AG08395 (cell line): ENCODE measurements at places on chromosomes 13 and 19.
A peak's percentile ranks its signal among the peaks of the same experiment; 100 is the strongest.

- no peak for DNase-seq
Measured at GRCh38 chr19:41967054-41967783, 8.1 kb upstream of the RABAC1 start.

DNA sequence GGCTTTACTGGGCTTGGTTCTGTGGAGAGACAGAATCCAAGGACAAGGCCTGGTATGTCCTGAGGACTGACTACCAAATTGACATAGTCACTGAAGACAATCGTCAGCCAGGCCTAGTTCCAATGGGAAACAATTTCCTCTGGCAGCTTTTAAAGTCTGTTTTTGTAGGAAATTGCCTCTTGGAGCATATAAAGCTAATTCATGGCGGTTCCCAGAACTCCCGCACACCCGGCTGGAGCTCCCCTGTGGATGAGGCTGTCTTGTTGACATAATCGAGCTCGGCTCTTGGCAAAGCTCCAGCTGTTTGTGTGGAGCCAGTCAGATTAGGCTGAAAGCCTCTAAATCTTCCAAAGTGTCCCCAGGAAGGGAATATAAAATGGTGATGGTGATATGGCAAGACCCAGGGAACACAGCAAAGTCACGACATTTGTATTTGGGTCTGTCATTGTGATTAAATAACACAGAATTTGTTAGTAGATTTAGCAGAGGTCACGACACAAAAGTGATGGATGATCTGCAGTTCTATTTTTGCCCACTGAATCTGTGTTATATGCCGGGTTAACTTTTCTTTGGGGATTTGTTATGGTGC is 395.0 kb downstream of the PCDH9 start:
- no peak for DNase-seq

GRCh38 chr19:5302396-5302795 is 38.2 kb downstream of the PTPRS start:
- DNase-seq: no peak

GRCh38 chr13:32086366-32086765 is 54.8 kb downstream of the FRY start:
- DNase-seq: peak; percentile 26

GRCh38 chr13:38951525-38952313 is 38.9 kb downstream of the STOML3 start:
- DNase-seq: no peak

- peak; percentile 68 for DNase-seq
Measured at GRCh38 chr19:10565028-10565566, 713 bp downstream of the KRI1 start.

DNA sequence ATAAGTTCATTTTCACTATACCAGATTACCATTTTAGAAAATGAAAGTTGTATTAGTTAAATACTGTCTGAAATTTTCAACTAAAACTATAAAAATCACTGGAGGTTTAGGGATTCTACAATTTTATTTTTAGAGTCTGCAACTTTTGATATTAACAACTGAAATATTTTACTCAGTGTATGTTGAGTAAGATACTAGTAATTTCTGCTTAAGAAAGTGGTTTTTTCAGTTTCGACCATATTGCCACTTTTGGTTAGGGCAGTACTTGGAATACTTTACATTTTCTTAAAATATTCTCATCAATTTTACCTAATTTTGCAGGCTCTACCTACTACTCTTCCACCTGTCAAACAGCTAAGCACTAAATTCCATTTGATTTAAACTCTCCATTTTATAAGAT is 59.6 kb downstream of the KCNRG start:
- DNase-seq: no peak

DNA sequence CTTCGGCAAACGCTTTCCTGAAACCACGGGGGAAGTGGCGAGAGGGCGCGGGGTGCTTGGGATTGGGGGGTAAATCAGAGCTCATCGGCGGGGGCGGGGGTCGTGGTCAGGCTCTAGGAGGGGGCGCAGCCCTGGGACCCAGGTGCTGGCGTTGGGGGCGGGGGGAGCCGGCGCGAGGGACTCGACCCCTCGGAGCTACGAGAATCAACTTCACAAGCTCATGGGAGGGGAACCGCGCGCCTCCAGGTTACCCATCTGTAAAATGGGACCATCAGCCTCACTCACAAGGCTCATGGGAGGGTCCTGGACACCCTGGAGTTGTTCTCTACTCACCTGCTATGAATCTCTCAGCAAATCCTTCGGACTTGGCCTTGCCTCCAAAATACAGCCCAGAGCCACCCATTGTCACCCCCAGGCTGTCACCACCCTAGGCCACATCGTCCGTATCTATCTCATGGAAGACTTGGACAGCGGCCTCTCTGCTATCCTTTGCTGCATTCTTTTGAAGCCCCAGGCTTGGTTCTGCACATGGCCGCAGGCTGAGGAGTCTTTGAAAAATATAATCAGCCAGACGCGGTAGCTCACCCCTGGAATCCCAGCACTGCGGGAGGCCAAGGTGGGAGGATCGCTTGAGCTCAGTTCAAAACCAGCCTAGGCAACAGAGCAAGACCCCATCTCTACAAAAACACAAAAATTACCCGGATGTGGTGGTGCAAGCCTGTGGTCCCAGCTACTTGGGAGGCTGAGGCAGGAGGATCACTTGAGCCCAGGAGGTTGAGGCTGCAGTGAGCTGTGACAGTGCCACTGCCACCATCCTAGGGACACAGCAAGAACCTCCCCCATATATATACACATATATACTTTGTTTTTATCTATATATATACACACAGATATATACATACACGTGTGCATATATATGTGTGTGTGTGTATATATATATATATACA is 939 bp upstream of the RANBP3 start:
- no peak for DNase-seq

DNA sequence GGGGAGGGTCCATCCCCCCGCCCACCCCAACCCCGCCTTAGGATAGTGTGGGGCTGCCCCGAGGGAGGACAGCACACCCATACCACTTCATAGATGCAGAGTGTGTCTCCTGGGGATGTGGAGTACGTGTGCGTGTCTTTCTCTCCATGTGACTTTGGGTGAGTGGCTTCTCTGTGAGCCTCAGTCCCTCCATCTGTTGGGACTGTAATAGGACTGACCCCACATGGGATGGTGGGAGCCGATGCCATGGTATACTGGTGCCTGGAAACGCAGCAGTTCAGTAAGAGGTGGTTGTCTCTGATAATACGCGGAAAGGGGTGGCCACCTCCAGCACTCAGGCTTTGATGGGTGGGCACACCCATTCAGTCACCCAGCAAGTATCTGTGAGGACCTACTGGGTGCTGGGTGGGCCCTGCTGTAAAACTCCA is 816 bp upstream of the PRKD2 start:
- DNase-seq: no peak

DNA sequence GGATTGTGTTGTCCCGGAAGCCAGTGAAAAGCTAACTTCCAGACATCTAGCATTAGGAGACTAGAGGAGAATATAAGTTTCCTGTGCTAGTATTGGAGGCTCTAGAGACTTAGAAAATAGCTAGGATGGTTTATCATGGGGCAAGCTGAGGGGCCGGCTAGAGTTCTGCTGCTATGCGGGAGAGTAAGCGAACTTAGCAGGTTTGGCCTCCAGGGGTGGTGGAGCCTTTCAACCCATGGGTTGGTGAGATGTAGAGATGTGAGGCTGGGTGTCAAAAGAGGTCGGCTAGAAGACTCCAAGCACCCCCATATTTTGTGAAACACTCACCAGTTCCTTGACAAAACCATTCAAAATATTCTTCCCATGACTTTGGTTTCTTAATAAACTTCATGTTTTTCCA is 4.4 kb downstream of the SULT2A1 start:
- DNase-seq: no peak

- DNase-seq: no peak
Measured at GRCh38 chr13:34458756-34459715, 483.0 kb upstream of the NBEA start.

- peak; percentile 12 for DNase-seq
Measured at GRCh38 chr19:29107831-29108230, 105.1 kb downstream of the UQCRFS1 start.

- DNase-seq: no peak
Measured at GRCh38 chr13:79915114-79915811, 425.7 kb downstream of the SPRY2 start.

- peak; percentile 100 for DNase-seq
Measured at GRCh38 chr19:2900296-2901252, at the start of gene ZNF57. ZNF57 (plus strand) TSS chr19:2900928; CDS start chr19:2901046, 118 bp downstream.

DNA sequence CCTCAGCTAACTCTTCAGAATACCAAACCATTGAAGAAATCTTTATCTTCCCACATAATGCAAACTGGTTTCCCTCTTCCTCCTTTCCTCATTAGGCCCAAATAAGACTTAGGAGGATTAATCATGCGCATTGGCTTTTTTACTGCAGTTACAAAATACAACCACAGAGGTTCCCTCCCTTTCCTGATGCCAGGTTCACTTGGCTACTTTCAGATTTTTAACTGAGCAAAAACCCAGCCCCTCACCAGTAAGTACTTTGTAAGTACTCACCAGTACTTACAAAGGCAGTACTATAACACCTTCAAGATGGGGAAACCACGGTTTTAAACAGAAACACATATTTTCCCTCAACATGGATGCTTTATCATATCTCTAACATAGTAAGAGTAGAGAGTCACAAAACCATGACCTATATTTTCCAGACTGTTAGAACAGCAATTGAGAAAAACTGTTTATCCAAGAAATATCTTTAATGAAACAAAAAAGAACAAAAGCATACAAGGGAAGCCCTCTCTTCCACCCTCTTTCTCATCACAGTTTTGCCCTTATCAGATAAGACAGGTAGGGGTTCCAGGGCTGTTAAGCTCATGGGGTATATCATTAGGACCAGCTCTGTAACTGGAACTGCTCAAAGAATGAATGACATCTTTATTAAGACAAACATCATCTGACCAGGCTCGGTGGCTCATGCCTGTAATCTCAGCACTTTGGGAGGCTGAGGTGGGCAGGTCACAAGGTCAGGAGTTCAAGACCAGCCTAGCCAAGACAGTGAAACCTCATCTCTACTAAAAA is 12.7 kb downstream of the FOXO1 start:
- no peak for DNase-seq

DNA sequence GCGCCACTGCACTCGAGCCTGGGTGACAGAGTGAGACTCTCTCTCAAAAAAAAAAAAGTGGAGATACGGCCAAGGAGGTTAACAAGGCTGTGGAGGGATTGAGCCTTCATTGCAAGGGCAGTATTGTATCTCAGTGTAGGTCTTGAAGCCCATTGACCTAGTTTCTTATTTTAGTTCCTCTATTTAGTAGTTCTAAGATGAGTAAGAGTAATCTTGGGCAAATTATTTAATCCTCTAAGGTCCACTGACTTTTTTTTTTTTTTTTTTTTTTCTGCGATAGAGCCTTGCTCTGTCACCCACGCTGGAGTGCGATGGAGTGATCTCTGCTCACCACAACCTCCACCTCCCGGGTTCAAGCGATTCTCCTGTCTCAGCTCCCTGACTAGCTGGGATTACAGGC is 14.3 kb upstream of the ILF3 start:
- no peak for DNase-seq

- DNase-seq: no peak
Measured at GRCh38 chr19:48539503-48540096, 12.4 kb upstream of the SULT2B1 start.

- DNase-seq: no peak
Measured at GRCh38 chr19:19101540-19101939, 36.7 kb downstream of the TMEM161A start.

DNA sequence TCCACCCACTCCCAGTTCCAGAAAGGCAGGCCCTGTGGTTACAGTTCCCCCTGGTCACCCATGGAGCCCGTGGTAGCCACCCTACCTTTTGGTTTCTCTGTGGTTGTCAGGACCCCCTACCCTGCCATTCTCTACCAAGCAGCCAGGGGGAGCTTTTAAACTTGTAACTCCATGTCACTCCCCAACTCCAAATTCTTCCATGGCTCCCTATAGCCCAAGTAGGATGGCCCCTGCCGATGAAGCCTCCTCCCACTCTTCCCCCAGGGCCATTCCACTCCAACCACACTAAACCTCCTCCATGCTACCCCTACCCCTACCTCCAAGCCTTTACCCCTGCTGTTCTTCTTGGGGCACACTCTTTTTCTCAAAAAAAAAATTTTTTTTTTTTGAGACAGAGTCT is 2.2 kb downstream of the S1PR2 start:
- DNase-seq: peak; percentile 41

DNA sequence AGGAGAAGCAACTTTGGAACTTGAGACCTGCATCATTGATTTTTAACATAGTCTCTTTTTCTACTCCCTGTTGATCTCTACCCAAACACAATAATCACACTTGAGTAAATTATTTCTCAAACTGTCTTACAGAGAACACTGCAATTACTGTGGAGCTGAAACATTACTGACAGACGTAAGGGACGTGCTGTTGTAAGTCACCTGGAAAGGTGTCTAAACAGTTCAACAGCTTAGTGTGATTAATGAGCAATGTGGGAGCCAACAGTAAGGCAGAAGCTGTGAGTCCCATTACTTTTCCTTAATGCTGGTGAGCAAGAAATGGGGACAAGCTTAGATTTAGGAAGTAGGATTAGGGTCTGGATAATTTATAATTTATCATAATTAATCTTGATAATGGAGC is 265.7 kb downstream of the DLEU7 start:
- no peak for DNase-seq

DNA sequence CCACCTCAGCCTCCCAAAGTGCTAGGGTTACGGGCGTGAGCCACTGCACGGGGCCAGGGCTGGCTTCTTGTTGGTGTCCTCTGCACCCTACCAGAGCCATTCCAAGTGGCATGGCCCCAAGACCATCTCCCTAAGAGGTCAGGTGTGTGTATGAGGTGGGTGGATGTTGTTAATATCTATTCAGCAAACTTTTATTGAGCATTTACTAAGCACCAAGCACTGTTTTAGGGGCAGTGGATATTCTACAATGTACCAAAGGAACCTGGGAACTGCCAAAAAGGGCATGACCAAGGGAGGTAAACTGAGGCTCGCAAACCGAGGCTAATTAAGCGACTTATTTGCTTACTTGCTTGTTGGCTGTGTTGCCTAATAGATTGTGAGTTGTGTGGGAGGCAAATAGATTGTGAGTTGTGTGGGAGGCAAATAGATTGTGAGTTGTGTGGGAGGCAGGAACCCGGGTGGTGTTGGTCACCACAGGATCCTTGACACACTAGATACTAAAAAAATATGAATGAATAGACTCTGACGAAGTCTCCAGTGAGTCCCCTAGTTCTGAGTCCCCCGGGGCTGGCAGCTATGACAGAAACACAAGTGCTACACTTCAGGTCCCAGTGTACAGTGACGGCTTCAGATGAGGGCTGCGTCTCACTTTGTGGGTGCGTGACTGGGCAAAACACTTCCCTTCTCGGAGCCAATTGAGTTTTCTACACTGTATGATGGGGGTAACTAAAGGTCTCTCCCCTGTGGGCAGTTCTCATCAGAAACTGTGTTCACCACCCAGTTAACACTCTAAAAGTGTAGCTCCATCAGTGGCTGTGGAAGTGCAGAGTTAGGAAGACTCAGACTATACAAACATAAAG is 5.0 kb upstream of the BICRA start:
- DNase-seq: no peak

GRCh38 chr19:56126983-56127780 is 6.1 kb upstream of the ZNF787 start:
- no peak for DNase-seq

- DNase-seq: no peak
Measured at GRCh38 chr19:33295621-33296487, 6.5 kb downstream of the CEBPA start.
